Naive B cell (primary cell): ENCODE measurements at places on chromosomes 2 and 18. TPM values are rescaled to one million over a fixed set of nuclear protein-coding genes. Genes with fewer than 3 reads are reported as not detected.

The GPAT2 gene
- 2.5 TPM for polyA plus RNA-seq

The STAT4 gene
- 0.19 TPM for polyA plus RNA-seq

The DCDC2C gene
- polyA plus RNA-seq: not detected

The INPP4A gene
- polyA plus RNA-seq: 1.8 TPM

DNA sequence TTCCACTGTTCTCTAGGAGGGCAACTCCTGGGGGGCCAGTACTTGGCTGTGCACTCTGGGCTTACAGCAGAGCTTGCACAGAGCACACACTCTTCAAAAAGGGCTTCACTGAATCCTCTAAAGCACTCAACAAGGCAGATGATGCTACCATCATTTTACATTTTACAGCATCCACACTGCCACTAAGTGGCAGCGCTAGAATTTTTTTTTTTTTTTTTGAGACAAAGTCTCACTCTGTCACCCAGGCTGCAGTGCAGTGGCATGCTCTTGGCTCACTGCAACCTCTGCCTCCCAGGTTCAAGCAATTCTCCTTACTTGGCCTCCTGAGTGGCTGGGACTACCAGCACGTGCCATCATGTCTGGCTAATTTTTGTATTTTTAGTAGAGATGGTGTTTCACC, 8.6 kb downstream of the AMMECR1L start:
- H3K4me1 ChIP-seq: peaks cover 55% of the 10 kb centered on the region
- DNase-seq: no peak

DNA sequence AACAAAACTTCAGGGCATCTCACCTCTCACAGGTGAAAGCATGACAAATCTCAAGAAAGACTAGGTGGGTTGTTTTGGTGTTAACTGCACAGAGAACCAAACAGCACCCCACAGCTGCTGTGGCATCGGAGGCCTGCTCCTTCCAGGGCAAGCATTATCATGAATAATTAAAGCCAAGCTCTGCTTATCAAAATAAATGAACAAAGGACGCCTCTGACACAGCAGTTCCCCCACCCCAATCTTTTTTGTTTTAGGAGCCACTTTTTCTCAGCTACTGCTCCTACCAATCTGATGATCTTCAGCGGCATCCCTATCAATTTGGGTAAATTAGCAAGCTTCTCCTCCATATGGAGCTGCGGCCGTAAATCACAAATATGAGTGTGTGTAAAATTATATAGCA, 58.6 kb downstream of the KLF7 start:
- no peaks in the 10 kb centered on the region for H3K27me3 ChIP-seq
- peaks cover 15% of the 10 kb centered on the region for H3K36me3 ChIP-seq
- peak overlapping the region; percentile 37 for H3K27ac ChIP-seq
- peaks cover 32% of the 10 kb centered on the region for H3K4me1 ChIP-seq
- DNase-seq: no peak
- H3K4me3 ChIP-seq: no peak overlapping the region

DNA sequence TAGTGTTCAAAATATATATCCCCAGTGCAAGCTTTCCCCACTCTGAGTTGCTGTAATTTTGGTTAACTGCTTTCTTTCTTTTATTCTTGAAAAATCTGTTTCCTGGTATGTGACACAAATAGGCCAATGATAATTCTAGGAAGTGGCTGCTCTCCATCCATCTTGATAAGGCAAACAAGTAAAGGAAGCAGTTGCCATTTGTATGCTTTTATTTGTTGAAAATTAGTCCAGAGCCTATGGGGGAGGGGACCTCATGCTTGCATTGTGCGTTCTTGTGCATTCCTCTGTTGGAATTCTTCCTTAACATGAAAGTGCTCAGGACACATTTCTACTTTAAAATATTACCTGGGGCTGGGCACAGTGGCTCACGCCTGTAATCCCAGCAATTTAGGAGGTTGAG, 111.2 kb upstream of the FSHR start:
- H3K4me3 ChIP-seq: no peak overlapping the region
- no peaks in the 10 kb centered on the region for H3K4me1 ChIP-seq
- DNase-seq: no peak
- H3K27me3 ChIP-seq: no peaks in the 10 kb centered on the region

- peak overlapping the region; percentile 96 for H3K4me3 ChIP-seq
- no peak overlapping the region for H3K27ac ChIP-seq
- DNase-seq: no peak
- no peaks in the 10 kb centered on the region for H3K27me3 ChIP-seq
- H3K4me1 ChIP-seq: peaks cover 67% of the 10 kb centered on the region
These were observed 8.3 kb upstream of the RMC1 start for GRCh38 chr18:23494992-23495391.
